ENCODE measurements at places on chromosomes 7 and 10.
A peak's percentile ranks its signal among the peaks of the same experiment; 100 is the strongest.

DNA sequence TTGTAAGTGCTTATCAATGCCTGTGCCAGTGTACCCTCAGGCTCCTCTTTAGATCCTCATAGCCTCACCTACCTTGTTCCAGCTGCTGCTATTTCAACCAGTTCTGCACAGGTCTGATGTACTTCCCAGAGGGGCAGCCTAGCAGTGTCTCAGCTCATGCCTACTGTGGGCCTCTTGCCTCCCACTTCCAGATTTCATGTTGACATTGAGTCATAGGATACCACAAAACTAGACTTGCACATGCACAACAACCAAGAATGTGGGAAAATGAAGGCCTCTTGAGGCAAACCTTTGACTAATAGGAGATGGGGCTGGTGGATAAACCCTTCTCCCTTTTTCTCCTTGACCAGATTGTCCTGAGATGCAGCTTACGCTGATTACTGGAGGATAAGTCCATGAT lies 31.0 kb downstream of the PON3 start:
- DNase-seq: no peak

DNA sequence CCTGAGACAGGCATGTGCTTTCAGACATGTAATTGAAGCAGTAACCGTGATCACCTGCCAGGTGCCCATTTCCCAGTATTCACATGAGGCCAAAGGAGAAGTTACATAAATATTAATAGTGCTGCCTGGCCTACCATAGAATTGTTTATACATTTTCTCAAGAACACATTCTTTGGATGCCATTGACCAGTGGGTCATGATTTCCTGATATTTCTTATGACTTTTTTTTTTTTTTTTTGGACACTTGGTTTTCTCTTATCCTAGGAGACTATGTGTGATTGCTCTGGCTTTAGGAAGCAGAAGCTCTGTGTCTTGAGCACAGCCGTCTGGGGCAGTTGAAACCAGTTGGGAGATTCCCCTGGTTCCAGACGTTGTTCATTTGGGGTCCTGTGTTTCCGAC lies 143.9 kb upstream of the NPS start:
- DNase-seq: no peak

- DNase-seq: peak; percentile 67
Measured at GRCh38 chr10:32256613-32257437, 90.1 kb downstream of the EPC1 start.

GRCh38 chr10:46077731-46078413 lies 31.8 kb upstream of the MSMB start:
- no peak for DNase-seq

DNA sequence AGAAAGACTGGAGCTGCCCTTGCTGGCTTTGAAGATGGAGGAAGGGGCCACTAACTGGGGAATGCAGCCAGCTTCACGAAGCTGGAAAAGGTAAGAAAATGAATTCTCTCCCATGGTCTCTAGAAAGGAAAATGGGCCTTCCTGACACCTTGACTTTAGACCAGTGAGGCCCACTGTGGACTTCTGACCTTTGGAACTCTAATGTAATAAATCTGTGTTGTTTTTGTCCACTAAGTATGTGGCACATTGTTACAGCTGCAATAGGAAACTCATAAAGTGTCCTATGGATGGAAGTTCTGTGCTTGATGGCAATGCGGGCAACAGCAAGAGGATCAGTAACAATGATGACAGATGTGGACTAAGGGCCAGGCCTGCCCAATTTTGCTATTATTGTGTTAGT lies 20.9 kb downstream of the DNAJB9 start:
- DNase-seq: no peak

DNA sequence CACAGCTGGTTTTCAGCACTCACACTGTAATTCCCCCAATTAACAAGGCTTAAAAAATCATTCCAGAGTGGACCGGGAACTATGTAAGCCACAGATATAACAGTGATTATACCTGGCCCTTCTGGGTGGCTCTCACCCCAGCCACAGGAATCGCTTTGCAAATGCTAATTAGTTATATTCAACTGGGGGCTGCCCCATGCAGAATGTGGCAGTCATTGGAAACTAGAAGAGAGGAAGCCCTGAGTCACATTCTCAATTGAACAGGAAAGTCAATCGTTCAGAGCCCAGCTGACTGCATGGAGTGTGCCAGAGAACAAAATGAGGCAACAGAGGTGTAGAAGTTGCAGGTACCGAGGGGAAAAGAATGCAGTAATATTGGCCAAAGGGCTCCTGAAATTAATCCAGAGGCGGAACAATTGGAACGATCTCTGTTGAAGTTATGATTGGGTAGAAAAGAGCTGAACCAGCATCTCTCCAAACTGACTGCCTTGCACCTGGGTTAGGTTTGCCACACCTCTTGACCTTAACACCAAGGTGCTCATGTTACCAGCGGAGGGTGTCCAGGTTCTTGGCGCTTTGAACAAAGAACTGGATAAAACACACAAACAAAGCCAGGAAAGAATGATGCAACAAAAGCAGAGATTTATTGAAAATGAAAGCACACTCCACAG lies 909.7 kb upstream of the AUTS2 start:
- DNase-seq: no peak

DNA sequence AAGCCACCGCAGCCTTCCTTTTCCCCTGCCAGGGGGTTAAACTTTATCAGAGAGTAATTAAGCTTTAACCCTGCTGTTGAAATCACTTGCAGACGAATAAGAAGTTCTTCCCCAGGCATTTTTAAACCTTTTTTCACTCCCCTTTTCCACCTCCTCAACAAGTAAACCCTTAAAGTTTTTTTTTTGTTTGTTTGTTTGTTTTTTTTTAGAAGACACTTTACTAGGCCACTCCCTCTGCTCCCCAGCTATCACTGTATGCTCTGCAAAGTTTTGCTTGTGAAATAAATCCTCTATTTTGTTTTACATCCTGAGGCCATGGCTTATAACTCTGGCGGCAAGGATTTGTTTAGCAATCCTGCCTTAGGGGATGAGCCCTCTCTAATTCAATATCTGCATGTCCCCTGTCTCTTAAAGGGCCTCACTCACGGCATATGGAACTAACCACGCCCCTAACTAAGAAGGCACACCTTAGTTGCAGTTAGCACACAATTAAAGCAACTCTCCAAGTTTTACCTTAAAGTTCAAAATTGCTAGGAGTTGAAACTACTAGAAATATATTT lies 1354.7 kb upstream of the LRRTM3 start:
- DNase-seq: no peak

DNA sequence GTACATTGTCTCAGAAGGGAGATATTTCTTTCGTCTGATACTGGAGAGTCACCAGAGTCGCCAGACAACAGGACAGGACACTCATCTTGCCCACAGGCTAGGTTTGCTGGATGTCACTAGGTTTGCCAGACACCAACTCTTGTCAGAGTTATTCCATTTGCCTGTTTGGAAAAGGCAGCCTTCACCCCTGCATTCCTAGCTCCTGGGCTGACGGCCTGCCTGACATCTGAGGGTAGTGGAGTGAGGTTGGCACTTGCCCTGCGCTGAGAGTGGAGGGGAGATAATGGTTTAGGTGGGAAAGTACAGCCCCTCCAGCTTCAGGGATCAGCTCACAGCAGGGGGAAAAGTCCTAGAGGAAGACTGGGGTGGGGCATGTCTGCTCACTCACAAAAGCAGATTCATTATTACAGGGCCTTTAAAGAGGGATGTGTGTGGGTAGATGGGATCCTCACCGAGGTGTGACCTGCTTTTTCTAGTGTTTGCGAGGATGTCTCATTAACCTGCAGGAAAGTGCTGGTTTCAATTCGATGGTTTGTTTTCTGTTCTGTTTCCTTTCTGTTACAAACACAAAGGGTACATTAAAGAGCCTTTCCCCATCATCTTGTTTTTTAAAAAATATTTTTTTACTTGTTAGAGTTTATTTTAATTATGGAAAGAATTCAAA lies 79.3 kb upstream of the TNS3 start:
- DNase-seq: no peak

DNA sequence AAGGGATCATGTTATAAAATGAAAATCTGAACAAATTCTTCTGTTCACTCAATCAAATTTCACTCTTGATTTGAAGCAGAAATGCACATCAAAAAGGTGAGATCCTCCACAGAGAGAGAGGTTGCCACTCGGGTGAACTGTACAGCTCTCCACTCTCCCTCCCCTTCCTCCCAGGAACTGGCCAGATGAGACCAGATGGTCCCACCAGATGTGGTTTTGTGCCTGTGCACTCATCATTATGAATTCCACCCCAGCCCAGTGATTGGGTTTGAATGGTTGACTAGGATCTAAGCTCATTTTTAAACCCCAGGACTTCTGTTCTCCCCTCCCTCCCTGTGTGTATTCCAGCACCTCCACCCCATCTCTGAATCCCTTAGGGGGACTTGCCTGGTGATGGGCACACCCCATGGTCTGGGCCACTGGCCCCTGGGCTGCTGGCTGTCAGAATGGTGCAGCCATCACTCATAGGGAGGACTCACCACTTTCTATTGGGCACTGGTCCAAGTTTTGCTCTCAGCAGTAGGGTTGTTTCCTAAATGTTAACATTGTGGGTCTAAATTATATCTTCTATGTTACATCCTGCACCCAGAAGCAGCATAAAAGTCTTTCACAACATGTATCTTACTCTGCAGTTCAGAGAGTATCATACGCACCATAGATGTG lies 393.1 kb downstream of the TNS3 start:
- DNase-seq: no peak

GRCh38 chr7:95871075-95871848 lies 98.9 kb downstream of the DYNC1I1 start:
- no peak for DNase-seq

DNA sequence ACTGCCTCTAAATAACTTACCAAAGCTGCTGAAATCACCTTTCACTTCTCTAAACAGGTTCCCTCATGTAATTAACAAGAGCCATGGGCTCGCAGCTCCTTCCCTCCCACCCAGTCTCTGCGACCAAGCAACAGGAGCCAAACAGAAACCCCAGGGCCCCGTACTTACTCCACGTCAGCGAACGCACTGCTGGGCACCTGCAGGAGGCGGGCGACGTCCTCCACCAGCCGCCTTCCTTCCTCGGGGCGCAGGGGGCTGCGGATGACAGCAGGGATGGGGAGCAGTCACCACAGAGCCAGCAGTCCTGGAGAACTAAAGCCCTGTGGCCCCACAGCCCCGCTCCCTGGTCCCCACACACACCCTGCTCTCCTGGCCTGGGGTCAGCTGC lies 477.0 kb downstream of the PTPRN2 start:
- DNase-seq: no peak

GRCh38 chr10:103640436-103641181 lies 147.1 kb downstream of the NEURL1 start:
- no peak for DNase-seq

DNA sequence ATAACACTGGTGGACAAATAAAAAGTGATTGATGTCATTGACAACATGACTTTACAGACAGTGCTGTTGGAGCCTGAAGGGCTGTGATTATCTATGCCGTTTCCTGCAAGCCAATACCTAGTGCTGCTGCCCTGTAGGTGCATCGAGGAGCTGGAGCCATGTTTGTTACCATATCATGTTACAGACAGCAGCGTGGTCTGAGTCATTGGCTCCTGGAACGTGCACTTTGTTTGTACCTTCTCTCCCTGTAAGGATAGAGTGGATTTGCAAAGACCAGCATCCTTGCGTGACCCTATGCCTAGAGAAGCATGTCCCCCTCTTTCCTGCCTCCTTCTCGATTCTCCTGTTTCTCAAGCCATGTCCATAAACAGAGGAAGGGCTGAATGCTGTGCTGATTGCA lies 597.2 kb downstream of the TYW1 start:
- DNase-seq: no peak

- no peak for DNase-seq
Measured at GRCh38 chr7:88771417-88771816, 11.9 kb downstream of the ZNF804B start.

DNA sequence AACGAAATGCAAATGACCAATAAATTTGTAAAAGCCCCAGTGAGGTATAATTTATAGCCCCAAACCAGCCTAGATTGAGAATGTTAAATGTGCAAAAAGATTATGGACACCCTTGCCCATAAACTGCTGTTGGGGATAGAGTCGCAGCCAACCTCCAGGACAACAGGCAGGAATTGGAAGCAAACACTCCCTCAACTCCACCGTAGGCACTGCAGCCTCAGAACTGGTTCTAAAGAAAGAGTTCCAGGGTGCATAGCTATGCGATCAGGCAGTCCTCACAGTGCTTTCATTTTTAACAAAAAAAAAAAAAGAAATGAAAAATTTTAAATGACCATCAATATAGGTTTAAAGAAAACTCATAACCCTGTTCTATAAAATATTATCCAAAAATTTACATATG lies 86.2 kb downstream of the CXCL12 start:
- DNase-seq: no peak

DNA sequence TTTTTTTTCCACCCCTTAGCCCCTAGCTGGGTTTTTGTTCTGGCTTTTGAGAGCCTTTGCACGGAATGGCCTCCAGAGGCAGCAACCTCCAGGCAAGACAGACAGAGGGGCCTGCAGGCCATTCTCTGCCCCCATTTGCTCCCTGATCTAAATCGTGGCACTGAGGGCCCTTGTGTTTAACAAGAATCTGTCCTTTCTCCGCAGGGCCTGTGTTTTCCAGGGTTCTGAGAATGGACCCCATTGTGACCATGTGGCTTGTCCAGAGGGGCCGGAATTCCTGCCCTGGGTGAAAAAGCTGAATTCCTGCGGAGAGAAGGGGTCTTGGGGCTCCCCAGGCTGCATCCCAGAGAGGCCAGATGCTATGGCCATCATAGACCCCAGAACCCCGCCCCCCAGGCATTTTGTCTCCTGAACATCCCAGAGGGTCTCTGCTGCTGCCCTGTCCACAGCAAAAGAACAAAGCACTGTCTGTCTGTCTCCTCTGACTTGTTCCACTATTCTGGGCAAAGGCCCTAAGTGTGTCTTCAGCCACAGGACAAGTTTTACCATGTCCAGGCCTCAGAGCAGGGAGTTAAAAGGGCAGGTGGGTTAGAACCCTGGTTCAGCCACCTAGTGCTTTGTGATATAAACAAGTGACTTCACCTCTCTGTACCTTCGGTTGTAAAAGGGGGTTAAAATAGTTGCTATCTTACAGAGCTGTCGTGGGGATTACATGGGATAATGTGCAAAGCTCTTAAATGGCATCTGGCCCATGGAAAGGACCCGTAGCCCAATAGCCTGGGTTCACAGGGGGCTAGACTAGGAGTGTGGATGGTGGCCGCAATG lies 155.6 kb downstream of the SH3PXD2A start:
- DNase-seq: no peak

DNA sequence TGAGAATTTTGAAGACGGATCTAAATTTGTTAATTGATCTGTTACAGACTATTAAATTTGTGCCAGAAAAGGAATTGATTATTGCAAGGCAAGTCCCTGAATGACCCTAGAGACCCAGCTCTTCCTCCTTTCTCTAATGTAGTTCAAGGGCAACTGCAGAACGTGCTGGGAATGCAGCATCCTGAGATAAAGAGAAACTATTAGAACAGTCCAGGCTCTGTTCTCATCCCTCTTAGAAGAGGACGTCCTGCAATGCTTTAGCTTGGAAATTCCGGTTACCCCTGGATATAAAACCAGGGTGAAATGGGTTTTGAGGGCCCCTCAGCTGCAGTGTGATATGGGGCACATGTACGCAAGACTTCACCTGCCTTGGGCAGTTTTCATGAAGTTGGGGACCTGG lies 67.3 kb downstream of the PTN start:
- no peak for DNase-seq
